Mononuclear cell (primary cell): ENCODE measurements at places on chromosomes 2 and 18. TPM values are rescaled to one million over a fixed set of nuclear protein-coding genes. Genes with fewer than 3 reads are reported as not detected.

Gene HES6
- 5.4 TPM for total RNA-seq

Gene LDLRAD4
- 50.9 TPM for total RNA-seq

Gene HRH4
- total RNA-seq: 0.42 TPM

Gene SCN2A
- under 0.01 TPM for total RNA-seq

Gene SNORC
- total RNA-seq: under 0.01 TPM

Gene RNF125
- 57.0 TPM for total RNA-seq

Gene SERPINB4
- total RNA-seq: not detected

Gene FECH
- 9.1 TPM for total RNA-seq

Gene MAPRE2
- 87.4 TPM for total RNA-seq
